Stimulated activated CD8-positive, alpha-beta memory T cell treated with anti-CD3 and anti-CD28 coated beads, Interleukin-4, amount 100 ng/mL, for 4 hours (primary cell): ENCODE measurements at places on chromosomes 7 and 10.
A peak's percentile ranks its signal among the peaks of the same experiment; 100 is the strongest.

DNA sequence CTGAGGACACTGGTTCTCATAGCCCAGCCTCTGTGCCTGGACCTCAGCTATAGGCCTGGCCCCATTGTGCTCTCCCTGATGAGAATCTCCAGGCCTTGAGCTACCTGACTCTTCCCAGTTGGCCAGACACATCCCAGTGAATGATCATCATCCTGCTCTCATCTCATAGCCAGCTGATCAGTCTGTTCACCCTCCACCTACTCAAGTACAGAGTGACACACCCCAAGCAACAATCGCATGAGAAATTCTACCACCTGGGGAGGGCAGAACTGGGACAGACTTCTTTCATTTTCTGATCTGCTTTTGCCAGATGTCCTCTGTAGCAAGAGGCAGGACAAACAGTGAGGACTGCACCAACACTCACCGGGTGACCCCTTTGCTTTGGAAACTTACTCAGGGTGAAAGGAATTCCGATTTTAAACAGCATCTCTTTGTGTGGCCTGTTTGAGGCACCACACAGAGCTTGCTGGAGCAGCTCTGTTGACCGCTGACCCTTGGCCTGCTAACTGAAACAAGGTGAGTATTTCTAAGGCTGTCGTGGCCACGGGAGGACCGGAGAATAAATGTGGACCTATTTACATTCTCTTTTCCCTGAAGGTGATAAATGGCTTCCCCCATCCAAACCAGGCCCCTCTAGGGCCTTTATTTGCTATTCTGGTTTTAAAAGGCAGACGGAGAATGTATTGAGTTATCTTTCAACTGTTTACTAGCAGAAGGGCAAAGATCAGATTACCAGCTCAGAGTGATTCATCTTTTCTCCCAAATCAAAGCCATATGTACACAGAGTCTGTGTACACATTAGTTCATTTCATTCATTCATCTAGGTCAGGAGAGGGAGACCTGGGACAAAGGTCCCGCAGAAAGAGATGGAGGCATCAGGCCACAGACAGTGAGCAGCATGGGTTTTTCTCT is 181.4 kb upstream of the TNS3 start:
- DNase-seq, result no peak

- DNase-seq, result no peak
Observed at GRCh38 chr10:19572056-19572455, 244.2 kb upstream of the PLXDC2 start.

DNA sequence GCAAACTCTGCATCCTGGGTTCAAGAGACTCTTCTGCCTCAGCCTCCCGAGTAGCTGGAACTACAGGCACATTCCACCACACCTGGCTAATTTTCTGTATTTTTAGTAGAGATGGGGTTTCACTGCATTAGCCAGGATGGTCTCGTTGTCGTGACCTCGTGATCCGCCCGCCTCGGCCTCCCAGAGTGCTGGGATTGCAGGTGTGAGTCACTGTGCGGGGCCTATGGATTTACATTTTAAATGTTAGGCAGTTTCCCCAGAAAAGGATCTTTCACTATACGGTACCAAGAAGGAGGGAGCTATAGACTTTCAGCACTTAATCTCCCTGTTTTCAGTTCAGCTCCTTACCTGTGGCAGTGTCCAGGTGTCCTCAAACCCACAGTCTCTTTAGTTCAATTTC is 50.8 kb downstream of the SIRT1 start:
- no peak for DNase-seq

DNA sequence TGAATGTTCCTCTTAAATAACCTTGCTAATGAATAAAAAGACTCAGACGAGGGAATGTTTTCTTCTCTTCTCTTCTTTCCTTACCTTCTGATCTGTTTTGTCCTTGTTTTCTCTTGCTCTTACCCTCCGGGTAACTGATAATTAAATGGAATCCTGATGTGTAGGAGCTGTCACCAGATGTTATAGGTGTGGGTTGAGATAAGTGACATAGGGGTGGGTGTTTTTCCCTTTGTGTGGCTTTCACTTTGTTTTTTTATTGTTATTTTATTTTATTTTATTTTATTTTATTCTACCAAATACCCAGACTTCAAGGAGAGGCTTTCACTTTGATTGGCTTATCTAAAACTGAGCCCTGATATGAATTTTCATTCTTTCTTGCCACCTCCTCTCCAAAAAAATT is 25.5 kb downstream of the ANLN start:
- no peak for DNase-seq

GRCh38 chr7:40311307-40311706 is 176.5 kb downstream of the SUGCT start:
- DNase-seq, result no peak

DNA sequence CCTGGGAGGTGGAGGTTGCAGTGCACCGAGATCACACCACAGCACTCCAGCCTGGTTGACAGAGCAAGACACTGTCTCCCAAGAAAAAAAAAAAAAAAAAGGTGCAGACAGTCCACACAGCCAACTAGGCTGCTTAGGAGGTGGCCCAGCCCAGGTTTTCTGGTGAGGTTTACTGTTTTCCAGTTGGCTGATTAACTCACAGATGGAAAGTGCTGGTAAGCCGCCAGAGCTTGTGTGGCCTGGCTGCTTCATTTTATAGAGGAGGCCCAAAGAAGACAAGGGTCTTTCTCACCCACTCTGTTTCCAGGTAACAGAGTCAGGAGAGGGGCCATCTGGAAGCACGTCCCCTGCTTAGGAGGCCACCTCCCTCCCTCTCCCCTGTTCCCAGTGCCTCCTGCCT is 6.2 kb downstream of the RHBDD2 start:
- DNase-seq, result no peak

DNA sequence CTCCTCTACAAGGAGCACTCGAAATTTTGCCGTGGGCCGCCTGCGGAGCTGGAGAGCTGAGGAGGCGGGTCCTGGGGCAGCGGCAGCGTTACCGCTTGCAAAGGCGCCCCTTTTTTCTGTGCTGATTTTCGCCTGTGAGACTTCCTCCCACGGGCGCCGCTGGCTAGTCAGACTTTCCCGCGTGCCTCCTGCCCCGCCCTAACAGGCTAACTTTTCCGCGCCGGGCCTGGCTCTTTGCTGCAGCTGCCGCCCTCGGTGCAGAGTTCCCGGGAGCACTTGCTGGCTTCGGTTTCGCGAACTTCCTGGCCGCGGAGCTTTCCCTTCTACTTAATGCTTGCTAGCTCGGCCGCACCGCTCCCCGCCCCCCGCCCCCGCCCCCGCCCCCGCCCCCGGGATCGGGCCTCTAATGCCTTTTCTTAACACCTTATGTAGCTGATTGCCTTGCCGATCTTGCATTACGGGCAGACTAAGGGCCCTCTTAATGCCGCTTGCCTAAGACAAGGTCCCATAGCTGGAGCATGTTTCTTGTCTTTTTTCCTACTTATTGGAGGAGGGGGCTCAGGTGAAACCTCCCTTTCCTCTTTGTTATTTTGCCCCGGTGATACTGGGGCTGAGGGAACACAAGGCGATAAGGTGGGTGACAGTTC is 37.9 kb upstream of the RASGEF1A start:
- peak; percentile 51 for DNase-seq

- no peak for DNase-seq
Observed at GRCh38 chr10:58998924-58999713, 177.3 kb upstream of the PHYHIPL start.

DNA sequence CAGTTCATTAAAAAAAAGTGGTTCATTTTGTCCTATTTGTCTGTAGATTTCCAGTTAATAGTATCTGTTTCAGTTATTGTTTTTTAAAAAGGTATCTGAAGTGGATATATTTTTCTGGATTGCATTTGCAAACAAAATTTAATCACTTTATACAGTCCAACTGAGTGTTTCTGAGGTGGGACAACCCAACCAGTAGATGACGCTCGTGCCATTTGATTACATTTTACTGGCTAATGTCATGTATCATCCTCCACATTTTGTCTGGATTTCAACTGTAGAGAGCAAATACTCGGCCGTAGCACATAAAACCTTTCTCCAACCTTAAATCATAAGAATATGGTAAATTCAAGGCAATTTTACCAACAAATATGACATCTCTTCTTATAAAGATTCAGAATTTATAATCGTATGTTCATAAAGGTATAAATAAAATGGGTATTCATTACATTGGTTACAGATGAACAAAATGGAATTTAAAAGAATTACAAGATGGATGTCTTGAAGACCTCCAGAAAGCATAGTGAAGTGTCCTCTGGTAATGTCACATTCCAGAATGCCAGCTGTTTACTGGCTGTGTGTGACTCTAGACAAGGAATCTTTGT is 789.0 kb downstream of the PHTF2 start:
- no peak for DNase-seq

- DNase-seq, result no peak
Observed at GRCh38 chr10:47133871-47134570, 166.0 kb upstream of the GDF10 start.

DNA sequence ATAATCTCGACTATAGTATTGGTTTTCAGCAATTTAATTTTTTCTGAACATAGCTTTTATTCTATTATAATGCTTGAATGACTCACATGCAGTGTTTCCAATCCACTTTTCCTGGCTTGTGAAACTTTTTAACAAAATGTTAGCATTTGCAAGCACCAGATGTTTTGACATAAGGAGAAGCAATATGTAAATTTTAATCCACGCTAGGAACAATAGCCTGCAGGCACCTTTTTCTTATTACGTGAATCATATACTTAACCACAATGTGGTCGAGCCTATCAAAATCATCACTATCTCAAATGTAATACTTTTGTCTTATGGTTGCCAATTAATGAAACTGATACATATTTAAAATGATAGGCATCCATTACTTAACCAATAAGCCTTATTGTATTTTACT is 97.1 kb downstream of the TFEC start:
- no peak for DNase-seq

DNA sequence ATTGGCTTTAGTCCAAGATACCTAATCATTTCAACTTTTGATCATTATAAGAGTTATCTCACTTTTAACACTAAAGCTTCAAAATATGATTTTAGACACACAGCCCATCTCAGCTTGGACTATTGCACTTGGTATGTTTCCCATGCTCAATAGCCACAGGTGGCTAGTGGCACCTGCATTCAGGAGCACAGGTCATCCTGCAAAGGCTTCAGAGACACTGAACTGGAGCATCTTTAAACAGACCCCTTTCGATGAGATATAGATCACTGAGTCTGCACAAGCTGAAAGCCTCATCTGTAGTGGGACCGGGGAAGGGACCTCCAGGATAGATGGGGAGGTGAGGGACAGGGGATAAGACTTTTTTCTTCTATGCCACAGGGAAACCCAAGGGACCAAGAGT is 48.5 kb upstream of the TARP start:
- no peak for DNase-seq

DNA sequence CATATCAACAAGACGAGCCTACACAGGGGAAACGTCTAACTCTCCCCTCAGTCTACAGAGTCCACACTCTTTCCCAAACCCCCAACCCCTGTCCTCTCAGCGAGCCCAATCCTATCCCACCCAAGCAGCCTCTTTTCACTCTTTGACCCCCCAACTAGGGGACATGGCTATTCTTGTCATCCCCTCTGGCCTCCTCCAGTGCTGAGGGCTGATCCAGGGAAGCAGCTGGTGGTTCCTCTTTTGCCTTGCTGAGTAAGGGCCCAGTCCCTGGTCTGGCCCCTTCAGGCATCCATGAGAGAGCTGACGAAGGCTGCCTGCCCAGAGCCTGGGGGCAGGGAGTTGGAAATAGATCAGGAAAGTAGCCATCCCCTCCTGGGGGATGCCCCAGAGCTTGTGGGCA is 6.4 kb downstream of the NOBOX start:
- DNase-seq, result no peak

DNA sequence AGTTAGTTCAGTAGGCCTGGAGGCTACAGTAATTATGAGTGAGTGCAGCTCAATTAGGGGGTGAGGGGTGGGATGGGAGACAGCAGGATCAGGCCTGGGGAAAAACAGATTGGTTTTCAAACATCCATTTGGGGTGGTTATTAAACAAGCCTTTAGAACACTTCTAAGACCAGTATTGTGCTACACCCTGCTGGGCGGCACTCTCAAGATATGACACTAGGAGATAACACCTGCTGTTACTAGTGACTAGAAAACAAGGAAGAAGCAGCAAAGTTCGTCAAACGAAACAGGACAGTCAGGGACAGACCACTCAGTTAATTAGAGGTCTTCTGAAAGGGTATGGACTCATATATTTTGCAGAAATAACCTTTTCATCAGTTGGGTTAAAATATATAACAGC is 353.6 kb downstream of the PTEN start:
- DNase-seq, result no peak

DNA sequence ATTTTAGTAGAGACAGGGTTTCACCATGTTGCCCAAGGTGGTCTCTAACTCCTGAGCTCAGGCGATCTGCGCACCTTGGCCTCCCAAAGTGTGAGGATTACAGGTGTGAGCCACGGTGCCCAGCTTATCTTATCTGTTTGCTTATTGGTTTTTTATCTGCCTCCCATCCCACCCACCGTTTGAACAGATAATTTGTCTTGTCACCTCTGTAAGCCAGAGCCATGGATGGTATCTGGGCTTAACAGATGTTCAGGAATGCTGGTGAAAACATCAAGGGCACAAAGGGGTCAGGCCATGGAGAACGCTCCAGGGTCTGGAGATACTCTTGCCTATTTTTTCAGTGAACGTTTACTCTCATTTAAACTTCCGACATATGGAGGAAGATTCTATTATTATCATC is 12.0 kb upstream of the NDST2 start:
- DNase-seq, result no peak

DNA sequence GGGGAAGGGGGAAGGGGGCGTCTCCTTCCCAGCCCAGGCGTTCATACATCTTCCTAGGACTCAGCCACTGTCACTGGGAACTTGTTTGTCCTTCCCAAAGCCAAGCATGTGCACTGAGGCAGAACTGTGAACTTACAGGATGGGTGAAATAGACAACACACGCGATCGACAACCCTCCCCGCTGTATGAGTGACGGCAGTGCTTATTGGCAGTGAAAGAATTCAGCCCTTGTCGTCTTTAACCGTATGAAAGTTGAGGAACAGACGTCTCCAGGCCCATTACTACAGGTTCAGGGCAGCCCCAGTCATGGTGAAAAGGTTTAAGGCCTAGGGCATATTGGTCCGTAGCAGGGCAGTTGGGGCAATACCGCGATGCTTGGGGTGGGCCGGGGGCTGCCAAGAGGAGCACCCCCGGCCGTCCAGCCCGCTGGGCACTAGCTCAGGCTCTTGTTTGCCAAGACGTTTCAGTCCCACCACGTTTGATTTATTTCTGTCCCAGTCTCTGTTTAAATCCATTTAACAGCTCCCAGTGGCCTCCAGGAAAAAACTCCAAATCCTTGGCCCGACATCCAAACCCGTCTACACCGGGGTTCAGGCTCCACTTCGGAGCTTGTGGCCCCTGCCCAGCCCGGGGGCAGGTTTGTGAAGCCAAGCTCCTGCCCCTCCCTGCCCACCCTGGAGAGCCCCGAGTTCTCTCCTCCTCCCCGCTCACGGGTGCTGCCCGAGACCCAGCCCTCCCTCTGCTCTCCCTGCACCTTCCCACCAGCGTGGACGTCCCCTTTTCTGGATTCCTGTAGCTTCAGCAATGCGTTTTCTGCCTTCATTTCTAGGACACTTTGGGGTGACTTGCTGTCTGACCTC is 159.8 kb downstream of the DNAJB6 start:
- DNase-seq, result no peak

- DNase-seq, result no peak
Observed at GRCh38 chr7:137093198-137093597, 224.7 kb downstream of the CHRM2 start.
